WERI-Rb-1 (cell line): ENCODE measurements at places on chromosomes 2 and 18.

DNA sequence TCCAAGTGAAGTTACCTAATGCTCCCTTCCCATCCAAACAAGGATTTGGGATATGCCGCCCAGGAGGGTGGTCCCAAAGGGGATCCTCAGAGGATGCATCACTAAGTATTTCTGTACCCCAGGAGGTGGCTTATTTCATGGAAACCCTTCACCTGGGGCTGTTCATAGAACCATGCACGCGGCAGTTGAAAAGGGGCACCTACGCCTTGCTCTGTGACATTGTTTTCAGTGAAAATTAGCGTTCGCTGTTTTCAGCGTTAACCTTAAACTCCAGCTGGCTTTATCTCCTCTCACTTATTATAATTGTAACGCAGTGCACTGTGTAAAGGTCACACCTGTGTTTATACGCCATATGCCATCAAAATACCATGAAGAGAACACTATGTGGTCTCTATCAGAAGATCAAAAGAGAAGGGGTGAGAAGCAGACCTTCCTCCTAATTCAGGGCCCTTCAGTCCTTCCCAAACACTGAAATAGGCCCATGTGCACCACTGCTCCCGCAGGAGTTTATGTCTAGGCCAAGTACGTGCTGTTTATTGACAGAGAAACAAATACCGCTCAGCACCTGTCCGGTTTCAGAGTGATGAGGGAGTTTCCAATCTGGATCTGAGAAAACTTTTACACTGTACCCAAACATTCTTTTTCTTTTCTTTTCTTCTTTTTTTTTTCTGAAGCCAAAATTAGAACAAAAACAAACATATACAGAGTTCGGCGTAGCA is 162.1 kb downstream of the BCL2 start:
- no peak for DNase-seq

DNA sequence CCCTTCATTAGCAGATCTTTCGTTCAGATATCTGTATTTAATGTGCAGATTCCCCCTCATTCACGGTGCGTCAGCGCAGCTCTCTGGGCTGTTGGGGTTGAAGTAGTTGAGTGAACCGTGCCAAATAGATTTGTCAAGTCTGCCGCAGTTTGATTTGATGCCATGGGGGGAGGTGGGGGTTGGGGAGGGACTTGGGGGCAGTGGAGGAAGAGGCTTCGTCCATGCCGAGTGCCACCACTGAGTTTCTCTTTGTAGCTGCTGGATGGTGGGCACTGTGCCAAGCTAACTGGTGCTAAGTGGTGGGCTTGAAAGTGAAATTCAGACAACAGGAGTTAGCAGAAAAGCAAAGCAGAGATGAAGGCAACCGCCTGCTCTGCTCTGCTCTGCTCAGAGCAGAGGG is 47.9 kb downstream of the NRP2 start:
- no peak for DNase-seq

DNA sequence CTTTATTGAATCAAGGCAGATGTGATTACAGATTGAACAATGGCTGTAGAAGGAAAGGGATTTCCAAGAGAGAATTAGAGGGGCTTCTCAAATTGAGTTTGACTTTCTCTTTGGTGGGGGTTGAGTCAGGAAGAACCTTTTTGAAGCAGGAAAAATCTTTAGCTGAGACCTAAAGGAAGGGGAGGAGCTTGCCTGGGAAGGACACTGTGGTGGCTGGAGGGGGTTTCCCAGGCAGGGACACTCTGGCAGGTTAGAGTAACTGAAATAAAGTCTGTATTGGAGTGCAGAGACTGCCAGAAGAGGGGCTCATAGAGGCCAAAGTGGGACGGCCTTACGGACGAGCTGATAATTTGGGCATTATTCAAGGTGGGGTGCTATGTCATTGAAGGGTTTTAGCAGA is 69.3 kb downstream of the NEDD4L start:
- DNase-seq = no peak

GRCh38 chr2:100956081-100956480 is 46.0 kb upstream of the RPL31 start:
- no peak for DNase-seq

DNA sequence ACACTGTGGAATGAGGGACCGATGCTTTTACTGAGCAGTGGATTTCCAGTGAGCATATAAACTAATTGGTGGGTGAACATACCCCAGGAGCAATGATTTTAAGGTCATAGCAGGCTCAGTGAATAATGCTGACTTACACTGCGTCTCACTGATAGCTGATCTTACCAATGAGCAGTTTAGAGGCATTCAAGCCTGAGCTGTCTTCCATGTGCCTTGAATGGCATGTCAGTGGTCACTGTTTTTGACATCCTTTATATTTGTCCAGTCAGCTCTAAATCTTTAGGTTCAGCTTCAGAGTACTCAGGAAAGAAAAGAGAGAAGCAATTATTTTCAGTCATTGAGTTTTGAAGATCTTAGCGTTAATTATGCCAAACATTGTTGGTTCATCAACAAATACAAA is 88.3 kb downstream of the CAMKMT start:
- no peak for DNase-seq

- DNase-seq = no peak
These were observed 69.4 kb upstream of the GPC1 start for GRCh38 chr2:240365971-240366471.
